ENCODE measurements at places on chromosomes 4 and X.

- no peak overlapping the region for H3K27ac ChIP-seq
- no peaks in the 10 kb centered on the region for H3K36me3 ChIP-seq
- no peaks in the 10 kb centered on the region for H3K4me1 ChIP-seq
- no peak for DNase-seq
- H3K27me3 ChIP-seq: no peaks in the 10 kb centered on the region
Observed at GRCh38 chrX:153184787-153185186, 5.7 kb downstream of the MAGEA1 start.

GRCh38 chr4:82748810-82749470, 49.7 kb downstream of the SCD5 start:
- no peak for DNase-seq
- no peaks in the 10 kb centered on the region for H3K36me3 ChIP-seq
- H3K4me1 ChIP-seq: peaks cover 51% of the 10 kb centered on the region

DNA sequence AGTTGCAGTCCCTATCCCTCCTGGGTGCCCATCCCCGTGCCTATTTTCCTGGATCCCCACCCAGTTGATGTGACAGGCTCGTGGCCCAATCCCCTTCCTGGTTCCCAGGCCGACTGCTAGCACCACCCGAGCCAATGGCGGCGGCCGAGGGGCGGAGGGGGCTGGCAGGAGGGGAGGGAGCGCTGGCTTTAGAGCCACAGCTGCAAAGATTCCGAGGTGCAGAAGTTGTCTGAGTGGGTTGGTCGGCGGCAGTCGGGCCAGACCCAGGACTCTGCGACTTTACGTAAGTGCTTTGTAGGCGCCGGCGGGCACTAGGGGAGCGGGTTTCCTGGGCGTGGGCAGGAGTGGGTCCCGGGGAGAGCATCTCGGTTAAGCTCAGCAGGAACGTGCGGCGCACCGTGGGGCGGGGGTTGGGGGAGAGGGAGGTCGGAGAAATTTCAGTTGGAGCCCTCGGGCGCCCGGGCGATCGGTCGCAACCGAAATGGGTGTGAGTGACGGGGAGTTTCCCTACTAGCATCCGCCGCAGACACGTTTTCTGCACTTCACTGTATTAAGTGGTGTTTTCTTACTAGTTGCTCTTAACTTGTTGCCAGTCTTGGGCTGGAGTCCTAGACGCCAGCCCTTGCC, at the start of gene PLS3:
TSS of gene PLS3 (plus strand) at position 197 of the 627 bp plus-strand sequence. CDS start 49,077 bp downstream, outside the sequence.
- H3K4me3 ChIP-seq: peak within 1 kb of the TSS; percentile 82
- no peaks in the 10 kb centered on the region for H3K36me3 ChIP-seq
- DNase-seq: peak; percentile 79

DNA sequence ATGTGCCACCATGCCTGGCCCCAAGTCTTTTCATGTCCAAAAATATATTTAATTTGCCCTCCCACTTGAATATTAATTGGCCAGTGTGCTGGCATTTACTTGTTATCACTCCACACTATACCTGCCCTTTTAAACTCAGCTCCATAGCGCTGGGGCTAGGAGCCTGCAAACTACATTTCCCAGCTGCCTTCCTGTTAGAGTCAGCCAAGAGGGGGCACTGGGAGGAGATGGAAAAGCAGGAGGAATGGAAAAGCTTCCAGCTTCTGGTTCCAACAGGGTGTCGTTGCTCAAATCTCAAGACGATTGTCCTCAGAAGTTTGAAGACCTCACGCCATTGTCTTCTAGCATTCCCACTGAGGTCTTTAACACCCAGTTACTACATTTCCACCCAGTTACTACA, 315.5 kb downstream of the BCOR start:
- no peaks in the 10 kb centered on the region for H3K36me3 ChIP-seq
- DNase-seq: no peak
- no peak overlapping the region for H3K27ac ChIP-seq
- no peaks in the 10 kb centered on the region for H3K27me3 ChIP-seq
- H3K4me1 ChIP-seq: no peaks in the 10 kb centered on the region

DNA sequence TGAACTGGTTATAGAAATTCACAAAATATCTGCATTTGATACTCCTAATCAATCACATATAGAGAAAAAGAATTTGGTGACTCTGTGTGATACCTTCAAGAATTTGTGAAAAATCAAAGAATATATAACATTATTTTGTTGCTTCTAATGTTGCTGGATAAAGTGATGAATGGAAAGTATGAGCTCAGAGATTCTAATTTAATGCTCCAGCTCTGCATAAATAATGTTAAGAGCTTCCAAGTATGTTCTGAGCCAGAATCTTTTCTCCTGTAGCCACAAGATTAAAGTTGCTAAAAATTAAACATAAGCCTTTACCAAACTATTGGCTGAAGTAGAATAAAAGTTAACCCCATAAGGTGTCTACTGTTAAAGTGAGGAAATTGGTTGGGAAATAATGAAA, 294.7 kb upstream of the CT83 start:
- H3K4me3 ChIP-seq: no peak overlapping the region
- no peak for DNase-seq
- no peak overlapping the region for H3K27ac ChIP-seq
- no peaks in the 10 kb centered on the region for H3K27me3 ChIP-seq
- no peaks in the 10 kb centered on the region for H3K4me1 ChIP-seq

DNA sequence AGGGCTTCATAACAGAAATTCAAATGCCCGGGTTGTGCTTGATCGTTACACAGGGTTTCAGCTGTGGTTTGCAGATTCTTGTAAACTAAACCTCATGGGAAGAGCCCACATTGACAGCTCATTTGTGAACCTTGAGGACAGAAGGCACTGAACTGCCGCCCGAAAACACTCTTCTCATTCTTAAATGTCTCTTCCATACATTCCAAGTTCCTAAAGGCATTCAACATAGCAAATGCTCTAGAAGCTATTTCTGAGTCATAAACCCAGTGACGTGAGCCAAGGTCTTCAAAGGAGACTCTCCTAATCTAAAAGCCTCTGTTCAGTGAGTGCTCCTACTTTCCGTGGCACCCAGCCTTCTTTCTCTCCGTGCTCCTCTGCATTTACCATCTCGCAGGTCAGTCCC, 737.8 kb upstream of the FRG1 start:
- no peaks in the 10 kb centered on the region for H3K4me1 ChIP-seq
- H3K27ac ChIP-seq: no peak overlapping the region
- peak overlapping the region; percentile 48 for H3K4me3 ChIP-seq
- DNase-seq: peak; percentile 15
- H3K27me3 ChIP-seq: no peaks in the 10 kb centered on the region
- H3K36me3 ChIP-seq: no peaks in the 10 kb centered on the region

DNA sequence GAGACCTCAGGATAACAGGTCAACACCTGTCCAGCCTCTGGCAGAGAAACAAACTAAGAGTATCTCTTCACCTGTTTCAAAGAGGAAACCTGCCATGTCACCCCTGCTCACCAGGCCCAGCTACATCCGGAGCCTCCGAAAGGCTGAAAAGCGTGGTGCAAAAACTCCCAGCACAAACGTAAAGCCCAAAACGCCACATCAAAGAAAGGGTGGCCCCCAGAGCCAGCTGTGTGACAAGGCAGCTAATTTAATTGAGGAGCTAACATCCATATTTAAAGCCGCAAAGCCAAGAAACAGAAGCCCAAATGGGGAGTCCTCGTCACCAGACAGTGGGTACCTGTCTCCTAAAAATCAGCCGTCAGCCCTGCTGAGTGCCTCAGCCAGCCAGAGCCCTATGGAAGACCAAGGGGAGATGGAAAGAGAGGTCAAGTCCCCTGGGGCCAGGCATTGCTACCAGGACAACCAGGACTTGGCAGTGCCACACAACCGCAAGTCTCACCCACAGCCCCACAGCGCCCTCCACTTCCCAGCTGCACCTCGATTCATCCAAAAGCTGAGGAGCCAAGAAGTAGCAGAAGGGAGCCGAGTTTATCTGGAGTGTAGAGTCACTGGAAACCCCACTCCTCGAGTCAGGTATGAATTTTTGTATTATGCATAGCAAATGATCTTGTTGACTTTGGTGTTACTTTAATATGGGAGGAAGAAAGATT, 15.1 kb downstream of the PALLD start:
- no peak overlapping the region for H3K27ac ChIP-seq
- H3K36me3 ChIP-seq: no peaks in the 10 kb centered on the region
- no peak overlapping the region for H3K4me3 ChIP-seq
- H3K27me3 ChIP-seq: no peaks in the 10 kb centered on the region

- no peak overlapping the region for H3K4me3 ChIP-seq
- no peak overlapping the region for H3K27ac ChIP-seq
- DNase-seq: no peak
- no peaks in the 10 kb centered on the region for H3K36me3 ChIP-seq
- H3K4me1 ChIP-seq: no peaks in the 10 kb centered on the region
Observed at GRCh38 chrX:46216406-46216805, 328.8 kb downstream of the ZNF674 start.

DNA sequence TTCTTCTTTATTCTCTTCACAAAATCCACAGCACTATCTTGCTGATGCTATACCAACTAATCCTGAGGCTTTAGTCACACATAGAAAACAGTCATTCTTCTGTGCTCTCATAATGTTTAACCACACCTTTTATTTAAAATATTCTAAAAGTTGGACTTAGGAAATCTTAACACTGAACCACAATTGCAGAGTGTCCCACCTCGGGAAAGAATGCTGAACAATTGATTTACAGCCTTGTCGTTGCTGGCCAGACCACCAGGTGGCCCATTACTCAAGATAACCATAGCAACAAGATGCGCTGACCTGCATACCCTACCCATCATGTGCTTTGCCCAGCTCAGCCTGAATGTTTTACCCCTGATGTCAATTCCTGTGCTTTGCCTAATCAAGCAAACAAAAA, 100.8 kb downstream of the ARSJ start:
- H3K27ac ChIP-seq: no peak overlapping the region
- no peaks in the 10 kb centered on the region for H3K36me3 ChIP-seq
- DNase-seq: no peak
- H3K27me3 ChIP-seq: no peaks in the 10 kb centered on the region

DNA sequence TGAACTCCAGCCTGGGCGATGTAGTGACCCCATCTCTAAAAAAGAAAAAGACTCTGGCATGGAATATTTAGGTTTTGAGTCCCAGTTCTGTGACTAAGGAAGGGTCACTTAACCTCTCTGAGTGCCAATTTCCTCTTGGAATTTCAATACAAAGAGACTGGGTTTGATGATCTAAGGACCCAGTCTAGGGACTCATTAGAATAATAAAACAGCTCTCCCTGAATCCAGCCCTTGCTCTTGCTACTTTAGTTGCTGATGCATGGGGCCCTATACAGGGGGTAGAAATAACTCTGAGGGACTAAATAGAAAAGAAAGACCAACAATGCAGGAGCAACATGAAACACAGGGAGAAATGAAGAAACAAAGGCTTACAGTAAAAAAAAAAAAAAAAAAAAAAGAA, 12.6 kb downstream of the C4orf54 start:
- no peak for DNase-seq
- no peak overlapping the region for H3K27ac ChIP-seq

GRCh38 chrX:136476501-136476900, 11.2 kb upstream of the BRS3 start:
- H3K27ac ChIP-seq: no peak overlapping the region
- H3K4me3 ChIP-seq: no peak overlapping the region
- no peaks in the 10 kb centered on the region for H3K36me3 ChIP-seq
- H3K4me1 ChIP-seq: no peaks in the 10 kb centered on the region
- DNase-seq: no peak

DNA sequence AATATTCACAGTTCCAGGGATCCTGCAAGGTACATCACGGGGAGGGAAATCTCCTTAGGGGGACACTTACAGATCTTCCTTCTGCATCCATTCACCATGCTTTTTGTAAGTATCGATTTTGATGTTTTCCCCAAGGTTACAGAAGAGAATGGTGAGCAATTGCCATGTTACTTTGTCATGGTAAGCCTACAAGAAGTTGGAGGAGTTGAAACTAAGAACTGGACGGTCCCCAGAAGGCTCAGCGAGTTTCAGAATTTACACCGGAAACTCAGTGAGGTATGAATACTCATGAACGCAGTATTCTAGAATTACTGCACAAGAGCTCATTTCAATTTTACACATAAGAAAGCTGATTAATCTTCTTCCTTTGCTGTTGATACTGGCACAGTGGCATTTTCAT, 53.9 kb downstream of the LRP2BP start:
- DNase-seq: no peak
- no peak overlapping the region for H3K4me3 ChIP-seq
- H3K27ac ChIP-seq: no peak overlapping the region
- no peaks in the 10 kb centered on the region for H3K27me3 ChIP-seq

DNA sequence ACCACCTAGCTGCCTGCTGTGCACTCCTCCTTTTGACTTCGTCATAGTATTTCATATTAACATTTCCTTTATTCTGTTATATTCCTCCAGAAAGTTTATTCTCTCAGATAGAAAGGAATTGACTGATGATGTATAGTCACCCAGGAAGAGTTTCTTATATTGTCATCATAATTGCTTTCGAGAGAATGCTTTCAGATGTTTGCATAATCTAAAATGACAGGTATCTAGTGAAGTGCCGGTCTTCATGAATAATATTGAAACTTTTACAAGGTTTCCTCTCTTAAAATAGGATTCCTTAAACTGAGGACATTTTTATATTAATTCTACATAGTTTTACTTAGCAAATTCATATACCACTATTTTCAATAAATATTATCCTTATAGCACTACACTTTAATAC, 10.1 kb downstream of the SEC24D start:
- no peak overlapping the region for H3K27ac ChIP-seq
- peaks cover 2% of the 10 kb centered on the region for H3K36me3 ChIP-seq
- H3K4me1 ChIP-seq: no peaks in the 10 kb centered on the region
- no peak for DNase-seq
- no peak overlapping the region for H3K4me3 ChIP-seq
- H3K27me3 ChIP-seq: no peaks in the 10 kb centered on the region

DNA sequence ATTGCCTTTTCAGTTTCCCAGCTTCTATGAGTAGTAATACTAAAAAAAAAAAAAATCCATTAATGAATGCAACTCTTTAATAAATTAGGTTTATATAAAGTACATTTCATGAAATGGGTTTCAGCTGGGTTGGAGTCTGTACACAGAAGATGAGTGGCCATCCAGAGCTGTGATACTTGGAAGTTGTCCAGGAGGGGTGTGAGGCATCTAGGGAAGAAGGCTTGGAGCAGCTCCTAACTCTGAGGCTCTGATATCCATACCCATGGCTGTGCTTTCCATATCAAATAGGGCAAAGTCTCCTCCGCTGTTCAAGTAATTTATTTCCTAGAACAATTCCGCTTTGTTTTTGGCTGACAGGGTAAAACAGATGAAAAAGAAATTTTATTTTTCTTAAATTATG, 423.3 kb upstream of the TENM3 start:
- no peaks in the 10 kb centered on the region for H3K4me1 ChIP-seq
- H3K4me3 ChIP-seq: no peak overlapping the region
- no peak overlapping the region for H3K27ac ChIP-seq
- no peaks in the 10 kb centered on the region for H3K36me3 ChIP-seq

Measured in kidney (tissue), 22 donors.